GM04503 (cell line): ENCODE measurements at places on chromosomes 3 and 15.

DNA sequence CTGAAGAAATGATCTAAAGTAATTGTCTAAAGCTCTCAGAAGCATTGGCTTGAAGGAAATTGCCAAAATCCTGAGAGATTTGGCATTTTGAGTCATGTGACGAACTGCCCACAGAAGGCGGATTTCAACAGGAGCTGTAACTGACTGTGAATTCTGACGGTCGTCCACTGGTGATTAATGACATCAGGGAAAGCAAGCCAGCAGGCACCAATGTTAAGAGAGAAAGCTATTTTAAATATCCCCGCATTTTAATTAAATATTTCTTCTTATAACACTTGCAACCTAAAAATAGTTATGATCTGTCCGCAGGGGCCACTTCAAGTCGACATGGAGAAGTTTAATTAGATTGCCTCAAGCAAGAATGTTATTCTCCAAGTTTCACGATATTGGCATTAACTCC lies 51.6 kb downstream of the WNT5A start:
- no peak for DNase-seq

- DNase-seq, result no peak
Measured at GRCh38 chr3:58281069-58281468, 25.0 kb upstream of the RPP14 start.

DNA sequence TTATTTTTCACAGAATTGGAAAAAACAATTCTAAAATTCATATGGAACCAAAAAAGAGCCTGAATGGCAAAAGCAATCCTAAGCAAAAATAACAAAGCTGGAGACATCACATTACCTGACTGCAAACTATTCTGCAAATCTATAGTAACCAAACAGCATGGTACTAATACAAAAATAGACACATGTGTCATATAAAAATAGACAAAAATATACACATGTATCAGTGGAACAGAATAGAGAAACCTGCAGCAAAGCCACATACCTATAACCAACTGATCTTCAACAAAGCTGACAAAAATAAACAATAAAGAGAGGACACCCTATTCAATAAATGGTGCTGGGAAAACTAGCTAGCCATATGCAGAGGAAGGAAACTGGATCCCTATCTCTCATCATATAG lies 259.6 kb downstream of the IGSF11 start:
- no peak for DNase-seq

- DNase-seq, result no peak
Measured at GRCh38 chr15:99054025-99054387, 46.4 kb upstream of the PGPEP1L start.

GRCh38 chr3:187369089-187369447 lies 883 bp downstream of the RTP4 start:
- DNase-seq, result no peak

DNA sequence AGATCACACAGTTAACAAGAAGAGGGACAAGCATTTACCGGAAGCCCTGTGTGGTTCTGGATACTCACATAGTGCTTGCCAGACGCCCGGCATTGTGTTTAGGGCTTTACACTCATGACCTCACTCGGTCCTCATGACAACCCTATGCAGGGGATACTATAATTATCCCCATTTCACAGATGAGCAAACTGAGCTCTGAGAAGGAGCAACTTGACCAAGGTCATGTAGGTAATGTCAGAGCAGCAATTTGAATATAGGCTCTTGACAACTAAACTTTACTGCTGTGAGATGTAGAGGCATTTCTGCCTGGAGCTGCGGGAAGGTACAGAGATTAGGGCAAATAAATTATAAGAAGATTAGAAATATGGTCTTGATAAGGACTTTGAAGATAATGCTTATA lies 70.0 kb downstream of the SAMMSON start:
- no peak for DNase-seq

DNA sequence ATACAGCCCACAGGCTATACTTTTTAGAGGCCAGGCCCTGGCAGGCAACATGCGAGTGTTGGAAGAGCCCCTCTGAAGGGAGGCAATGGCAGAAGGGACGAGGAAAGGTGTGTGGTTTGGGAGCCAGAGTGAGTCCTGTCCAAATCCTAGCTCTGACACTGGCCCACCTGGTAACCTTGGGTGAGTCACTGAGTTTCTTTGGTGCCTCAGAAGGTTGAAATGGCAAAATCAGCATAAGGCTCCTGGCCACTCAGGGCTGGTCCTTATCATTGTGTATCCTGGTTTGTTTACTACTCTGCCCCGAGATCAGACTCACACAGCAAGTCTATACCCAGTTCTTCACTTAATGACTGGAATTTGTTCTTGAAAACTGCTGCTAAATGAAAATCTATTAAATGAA lies 71.4 kb upstream of the TLE3 start:
- no peak for DNase-seq

DNA sequence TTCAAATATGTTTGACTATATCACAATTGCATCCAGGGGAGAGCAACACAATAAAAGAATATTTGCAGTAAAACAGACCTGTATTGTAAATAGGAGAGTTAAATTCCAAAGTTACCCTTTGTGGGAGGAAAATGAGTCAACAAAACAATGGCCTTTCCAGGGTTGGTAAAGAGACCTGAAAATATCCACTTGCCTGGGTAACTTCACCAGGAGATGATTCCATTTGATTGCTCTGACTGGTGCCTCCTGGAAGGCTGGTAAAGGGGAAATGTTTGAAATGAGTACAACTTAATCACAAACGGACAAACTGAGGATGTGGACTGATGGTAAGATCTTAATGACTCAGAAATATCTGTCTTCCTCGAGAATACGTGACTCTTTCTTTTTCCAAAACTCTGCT lies 43.6 kb upstream of the SRGAP3 start:
- DNase-seq, result no peak

- no peak for DNase-seq
Measured at GRCh38 chr3:139219463-139219862, 124.4 kb upstream of the MRPS22 start.

- DNase-seq, result no peak
Measured at GRCh38 chr3:144470666-144471065, 499.0 kb downstream of the DIPK2A start.

DNA sequence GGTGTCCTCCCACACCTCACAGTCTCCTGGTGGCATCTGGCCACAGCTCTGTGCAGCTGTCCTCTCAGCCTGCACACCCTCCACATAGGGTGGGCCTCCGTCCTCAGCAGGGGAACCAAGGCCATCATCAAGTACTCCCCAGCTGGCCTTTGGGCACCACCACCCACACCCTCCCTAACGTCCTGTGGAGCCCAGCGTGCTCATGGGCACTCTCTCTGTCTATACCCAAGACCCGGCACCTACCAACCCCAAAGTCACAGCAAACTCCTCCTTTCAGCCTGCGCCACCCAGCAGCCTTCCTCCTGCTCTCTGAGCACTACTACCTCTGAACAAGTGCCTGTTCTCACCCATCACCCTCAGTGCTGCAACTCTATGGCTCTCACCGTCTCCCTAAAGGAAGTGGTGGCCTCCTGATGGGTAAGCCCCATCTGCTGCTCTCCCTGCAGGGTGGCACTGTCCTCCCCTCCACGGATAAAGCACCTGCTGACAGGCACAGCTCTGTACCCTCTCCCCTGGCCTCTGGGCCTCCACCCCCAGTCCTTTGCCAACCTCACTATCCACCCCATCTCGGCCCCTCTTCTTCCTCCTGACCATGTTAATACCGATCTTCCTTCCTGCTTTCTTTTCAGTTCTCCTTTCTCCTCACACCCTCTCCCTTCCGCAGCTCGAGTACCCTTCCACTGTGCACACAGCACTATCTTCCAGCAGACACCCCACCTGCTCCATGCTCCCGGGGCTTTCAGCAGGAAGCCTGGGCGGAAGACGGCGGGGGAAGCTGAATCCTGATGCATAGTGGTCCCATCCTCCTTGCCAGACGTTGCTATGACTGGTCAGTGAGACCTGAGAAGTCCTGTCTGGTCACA lies 31.5 kb downstream of the SLC41A3 start:
- no peak for DNase-seq

DNA sequence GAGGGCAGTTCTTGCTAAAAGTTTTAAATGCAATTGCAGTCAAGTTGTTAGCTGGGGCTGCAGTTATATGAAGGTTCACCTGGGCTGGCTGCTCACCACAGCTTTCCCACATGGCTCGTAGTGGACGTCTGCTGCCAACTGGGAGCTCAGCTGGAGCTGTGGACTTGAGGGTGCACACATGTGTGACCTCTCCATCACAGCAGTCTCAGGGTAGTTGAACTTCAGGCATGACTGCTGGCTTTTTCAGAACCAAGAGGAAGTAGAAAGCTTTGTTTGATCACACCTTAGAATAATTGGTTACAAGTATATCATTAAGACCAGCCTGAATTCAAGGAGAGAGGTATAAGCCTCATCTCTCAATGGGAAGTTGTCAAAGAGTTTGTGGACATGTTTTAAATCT lies 74.1 kb downstream of the CHL1 start:
- no peak for DNase-seq

GRCh38 chr15:78808550-78808949 lies 2.7 kb downstream of the ADAMTS7 start:
- no peak for DNase-seq

GRCh38 chr15:29194866-29195265 lies 74.8 kb downstream of the NSMCE3 start:
- DNase-seq, result no peak

GRCh38 chr3:110456438-110457138 lies 615.0 kb upstream of the NECTIN3 start:
- no peak for DNase-seq

DNA sequence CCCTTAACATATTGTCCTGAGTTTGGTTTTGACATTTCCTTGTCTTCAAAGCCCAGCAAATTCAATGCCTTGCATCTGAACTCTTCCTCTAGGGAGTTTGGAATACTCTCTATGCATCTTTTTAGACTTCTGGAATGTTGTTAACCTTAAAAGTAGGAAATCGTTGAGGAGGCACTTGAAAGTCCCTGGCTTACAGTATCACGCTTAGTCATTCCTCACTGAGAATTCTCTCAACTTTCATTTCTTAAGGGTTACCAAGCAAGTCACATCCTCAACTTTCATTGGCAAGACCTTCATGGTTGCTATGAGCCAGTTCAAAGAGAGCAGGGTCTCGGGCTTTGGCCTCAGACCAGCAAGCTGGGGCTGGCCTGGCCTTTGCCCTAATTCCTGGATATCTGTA lies 89.9 kb downstream of the ASB7 start:
- no peak for DNase-seq

- DNase-seq, result no peak
Measured at GRCh38 chr3:115359536-115359935, 212.4 kb upstream of the ZBTB20 start.

DNA sequence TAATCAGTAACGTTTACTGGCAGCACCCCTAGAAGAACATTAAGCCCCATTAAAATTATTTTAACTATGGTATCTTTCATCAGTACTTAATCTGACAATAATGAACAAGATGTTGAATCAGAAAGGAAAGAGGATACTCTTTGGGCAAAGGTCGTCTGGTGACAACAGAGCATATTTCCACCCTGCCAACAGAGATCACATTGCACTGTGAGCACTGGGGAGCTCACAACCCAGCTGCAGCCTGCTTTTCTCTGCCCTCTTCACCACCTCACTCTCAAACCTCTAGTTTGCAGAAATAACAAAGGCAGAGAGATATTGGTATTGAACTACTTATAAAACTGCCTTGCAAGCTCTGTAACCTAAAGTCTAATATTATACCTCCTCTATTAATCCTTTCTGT lies 130.0 kb downstream of the FBN1 start:
- no peak for DNase-seq

DNA sequence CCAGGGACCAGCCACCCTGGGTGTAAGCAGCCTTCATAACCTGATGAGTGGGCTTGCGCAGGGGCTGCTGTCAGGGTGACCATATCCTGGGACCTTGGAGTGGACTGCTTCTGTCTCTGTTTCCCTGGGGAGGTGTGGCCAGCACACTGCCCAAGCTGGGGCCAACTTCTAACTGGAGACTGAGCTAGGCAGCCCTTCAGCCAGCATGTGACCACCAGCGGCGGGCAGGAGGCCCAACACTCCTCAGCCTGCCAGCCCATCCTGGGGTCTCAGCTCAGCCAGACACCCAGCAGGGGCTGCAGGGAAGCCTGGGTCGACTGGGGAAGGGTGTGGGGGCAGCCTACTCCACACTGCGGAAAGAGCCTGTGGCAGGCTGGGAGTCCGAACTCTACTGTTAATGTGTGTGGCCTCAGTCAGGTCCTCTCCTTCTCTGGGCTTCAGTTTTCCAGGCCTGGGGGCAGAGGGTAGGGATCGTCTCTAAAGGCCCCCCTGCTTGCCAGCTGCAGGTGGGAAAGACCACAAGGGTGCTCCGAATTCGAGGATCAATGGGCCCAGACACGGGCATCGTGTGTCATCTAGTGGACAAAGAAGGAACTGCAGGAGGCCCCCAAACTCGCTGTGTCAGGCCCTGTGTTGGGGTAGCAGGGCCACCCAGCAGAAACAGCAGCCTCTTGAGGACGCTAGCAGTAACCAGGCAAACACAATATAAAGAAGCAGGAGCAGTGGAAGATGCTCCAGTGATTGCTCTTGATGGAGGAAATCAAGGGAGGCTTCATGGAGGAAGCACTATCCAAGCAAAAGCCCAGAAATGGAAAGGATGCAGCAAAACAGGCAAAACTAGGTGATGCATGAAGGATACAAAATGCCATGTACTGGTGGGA lies 2.0 kb upstream of the SEMA3G start:
- no peak for DNase-seq

GRCh38 chr3:170705131-170705530 lies 119.3 kb upstream of the SLC7A14 start:
- DNase-seq, result no peak
